ENCODE measurements at places on chromosomes 13 and 19.

DNA sequence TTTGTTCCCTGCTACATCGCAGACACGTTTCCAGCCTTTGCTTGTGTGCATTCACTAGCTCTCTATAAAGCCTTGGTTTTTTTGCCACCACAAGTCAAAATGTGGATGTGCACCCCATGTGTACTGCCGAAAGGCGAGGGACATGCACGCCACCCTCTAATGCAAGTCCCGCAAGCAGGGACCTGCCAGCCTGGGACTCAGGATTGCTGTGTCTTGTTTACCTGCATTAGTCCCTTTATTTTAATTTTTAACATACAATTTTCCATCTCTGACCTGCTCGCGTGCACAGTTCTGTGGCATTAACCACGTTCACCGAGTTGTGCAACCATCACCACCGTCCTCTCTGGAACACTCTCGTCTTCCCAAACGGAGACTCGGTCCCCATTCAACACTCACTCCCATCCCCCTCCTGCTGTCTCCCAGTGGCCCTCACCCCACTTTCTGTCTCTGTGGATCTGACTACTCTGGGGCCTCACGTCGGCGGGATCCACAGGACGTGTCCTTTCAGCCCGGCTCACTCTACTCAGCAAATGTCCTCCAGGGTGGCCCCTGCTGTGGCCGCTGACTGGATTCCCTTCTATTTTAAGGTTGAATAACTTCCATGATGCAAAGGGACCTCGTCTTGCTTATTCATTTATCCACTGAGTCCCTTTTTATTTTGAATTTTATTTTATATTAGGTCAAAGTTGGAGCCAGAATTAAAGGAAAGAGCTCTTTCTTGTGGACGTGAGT, 58.4 kb downstream of the RASA3 start:
- no peak for DNase-seq

- no peak for DNase-seq
Measured at GRCh38 chr19:656751-657559, 6.1 kb downstream of the RNF126 start.

DNA sequence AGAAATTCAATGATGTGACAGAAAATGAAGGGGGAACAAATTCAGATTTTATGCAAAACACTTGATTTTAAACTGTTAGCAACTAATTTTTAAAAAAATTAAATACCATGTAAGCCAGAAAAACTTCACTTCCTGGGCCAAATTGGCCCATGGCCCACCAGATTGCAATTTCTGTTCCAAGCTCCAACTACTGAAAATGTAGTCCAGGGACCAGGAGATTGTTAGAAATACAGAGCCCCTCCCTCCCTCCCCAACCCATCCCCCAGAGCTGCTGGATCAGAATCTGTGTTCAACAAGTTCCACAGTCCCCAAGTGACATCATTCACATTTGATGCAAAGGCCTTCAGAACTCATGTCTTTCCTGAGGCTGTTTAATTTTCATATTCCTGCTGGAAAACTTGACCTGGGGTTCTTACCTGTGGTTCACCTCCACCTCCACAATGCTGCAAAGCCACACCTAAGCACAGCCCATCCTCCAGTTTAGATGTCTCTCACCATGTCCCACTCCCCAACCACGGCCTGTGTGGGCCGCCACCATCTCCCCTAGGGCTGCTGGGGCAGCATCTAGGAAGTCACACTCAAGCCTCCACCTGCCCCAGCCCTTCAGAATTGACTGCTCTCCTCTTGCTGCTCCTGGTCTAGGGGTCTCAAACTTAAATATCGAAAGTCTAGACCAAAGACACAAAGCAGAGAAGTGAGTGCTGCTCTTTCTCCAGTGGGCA, 482.0 kb downstream of the UQCRFS1 start:
- no peak for DNase-seq

DNA sequence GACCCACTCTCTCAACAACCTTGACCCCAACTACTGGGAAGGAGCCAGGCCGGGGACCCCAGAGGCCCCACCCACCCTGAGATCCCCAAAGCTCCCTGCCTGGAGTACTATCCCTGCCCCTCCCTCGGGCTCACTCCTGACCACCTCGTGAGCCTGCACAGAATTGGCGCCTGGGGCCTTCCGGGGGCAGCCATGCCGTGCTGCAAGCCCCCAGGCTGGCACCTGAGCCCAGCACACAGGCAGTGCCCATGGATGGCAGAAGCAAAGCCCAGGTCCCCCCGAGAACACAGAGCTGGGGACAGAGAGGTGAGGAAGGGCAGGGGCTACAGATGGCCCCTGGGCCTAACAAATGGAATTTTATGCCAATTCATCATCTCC, 13.9 kb downstream of the LSM4 start:
- DNase-seq: no peak

GRCh38 chr19:48683349-48683748, 10.5 kb upstream of the NTN5 start:
- DNase-seq: peak; percentile 75

DNA sequence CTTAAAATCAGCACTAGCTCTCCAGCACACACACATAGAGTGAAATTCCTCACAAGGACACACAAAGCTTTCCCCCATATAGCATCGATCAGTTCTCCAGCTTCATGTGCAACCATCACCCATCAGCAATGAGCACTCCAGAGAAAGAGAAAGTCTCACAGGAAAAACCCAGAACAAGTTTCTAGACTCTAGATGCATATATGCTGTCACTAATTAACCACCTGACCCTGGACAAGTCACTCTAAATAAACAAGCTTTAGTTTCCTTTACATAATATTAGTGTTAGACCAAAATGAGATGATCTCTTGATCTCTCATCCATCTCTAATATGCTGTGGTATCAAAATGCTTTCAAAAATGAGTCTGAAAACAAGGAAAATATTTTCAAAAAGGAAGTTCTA, 81.2 kb downstream of the TBC1D4 start:
- no peak for DNase-seq

DNA sequence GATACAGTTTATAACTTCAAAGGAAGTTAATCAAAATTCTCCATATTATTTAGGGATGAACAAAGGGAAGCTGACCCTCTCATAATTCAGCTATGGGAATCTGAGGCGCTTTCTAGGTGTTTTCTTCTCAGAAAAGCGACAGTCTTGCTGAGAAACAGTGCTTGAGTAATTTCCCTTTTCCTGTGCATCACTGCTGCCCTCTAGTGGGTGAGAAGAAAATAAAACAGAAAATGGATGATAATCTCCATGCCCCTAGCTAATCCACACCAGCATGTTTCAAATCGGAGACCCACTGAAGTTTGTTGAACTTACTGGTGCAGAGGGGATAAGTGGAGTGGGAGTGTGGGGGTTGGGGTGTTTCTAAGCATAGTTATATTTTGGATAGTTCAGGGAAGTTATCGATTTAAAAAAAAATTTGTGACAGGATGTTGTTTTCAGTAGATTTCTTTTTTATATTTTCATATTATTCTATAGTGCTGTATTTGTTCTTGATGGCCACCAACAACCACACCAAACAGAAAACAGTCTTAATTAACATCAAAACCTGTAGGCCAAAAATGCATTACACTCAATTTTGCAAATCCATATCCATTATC, 21.4 kb downstream of the LCP1 start:
- DNase-seq: peak; percentile 89

DNA sequence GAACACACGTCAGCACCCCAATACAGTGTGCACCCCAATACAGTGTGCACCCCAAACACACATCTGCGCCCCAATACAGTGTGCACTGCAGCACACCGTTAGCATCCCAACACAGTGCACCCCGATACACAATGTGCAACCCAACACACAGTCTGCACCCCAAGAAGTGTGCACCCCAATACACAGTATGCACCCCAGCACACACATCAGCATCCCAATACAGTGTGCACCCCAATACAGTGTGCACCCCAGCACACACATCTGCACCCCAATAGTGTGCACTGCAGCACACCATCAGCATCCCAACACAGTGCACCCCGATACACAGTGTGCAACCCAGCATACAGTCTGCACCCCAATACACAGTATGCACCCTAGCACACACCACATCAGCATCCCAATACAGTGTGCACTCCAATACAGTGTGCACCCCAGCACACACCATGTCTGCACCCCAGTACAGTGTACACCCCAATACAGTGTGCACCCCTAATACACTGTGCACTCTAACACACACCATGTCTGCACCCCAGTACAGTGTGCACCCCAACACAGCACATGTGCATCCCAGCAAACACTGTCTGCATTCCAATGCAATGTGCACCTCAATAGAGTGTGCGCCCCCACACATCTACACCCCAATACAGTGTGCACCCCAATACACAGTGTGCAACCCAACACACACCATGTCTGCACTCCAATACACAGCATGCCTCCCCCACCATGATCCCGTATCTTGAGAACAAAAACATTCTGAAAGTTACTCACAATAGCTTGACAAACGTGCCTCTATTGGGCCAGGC, 855 bp upstream of the CARS2 start:
- DNase-seq: no peak

DNA sequence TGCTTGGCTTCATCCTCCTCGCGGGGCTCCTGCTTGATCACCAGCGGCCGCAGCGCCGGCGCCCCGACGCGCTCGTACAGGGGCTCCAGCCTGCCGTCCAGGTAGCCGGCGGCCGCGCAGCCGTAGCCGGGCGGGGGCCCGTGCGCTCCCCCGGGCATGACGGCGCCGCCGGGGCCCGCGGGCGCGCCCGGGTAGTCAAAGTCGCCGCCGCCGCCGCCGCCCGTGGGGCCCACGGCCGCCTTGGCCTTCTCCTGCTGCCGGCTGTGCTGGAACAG, 497 bp downstream of the CEBPA start:
- no peak for DNase-seq

DNA sequence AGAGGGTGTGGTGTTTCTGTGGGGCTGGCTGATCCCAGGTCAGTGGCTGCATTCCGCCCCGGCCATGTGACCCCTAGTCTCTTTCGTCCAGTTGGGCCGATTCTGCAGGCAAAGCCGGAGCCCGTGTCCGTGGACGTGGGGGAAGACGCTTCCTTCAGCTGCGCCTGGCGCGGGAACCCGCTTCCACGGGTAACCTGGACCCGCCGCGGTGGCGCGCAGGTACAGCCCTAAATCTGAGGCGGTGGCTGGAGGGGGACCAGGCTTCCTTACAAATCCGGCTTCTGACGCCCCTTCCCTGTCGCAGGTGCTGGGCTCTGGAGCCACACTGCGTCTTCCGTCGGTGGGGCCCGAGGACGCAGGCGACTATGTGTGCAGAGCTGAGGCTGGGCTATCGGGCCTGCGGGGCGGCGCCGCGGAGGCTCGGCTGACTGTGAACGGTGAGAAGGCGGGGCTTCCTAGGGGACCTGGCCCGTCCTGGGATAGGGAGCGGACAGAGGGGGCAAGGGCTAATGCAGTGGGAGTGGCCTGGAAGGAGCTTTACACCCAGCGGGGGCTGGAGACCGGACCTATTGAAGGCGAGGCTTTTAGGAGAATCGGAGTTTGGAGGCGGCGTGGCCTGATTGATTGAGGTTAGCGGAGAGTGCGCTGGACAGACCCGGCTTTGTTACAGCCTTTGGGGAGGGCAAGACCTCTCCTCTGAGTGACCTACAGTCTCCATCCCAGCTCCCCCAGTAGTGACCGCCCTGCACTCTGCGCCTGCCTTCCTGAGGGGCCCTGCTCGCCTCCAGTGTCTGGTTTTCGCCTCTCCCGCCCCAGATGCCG, 4.3 kb downstream of the KIRREL2 start:
- no peak for DNase-seq

GRCh38 chr13:27339299-27339698, 68.7 kb downstream of the RASL11A start:
- DNase-seq: peak; percentile 77

DNA sequence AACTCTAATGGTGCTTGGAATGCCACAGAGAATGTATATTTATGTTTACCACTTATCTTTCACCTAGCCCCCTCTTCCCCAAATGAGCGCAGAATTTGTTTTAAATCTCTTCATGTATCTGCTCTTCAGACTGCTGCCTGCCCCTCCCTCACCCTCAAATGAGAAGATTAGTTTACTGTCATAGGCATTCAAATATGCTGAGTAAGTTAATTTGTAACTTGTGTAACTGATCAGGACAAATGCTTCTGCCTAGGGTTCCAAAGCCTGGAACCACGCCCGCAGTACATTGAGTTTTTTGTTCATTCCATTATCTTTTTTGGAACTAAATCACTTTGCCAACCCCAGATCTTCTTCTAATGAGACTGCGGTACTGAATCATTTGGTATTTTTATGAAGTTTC, 74.5 kb downstream of the ATP8A2 start:
- no peak for DNase-seq

DNA sequence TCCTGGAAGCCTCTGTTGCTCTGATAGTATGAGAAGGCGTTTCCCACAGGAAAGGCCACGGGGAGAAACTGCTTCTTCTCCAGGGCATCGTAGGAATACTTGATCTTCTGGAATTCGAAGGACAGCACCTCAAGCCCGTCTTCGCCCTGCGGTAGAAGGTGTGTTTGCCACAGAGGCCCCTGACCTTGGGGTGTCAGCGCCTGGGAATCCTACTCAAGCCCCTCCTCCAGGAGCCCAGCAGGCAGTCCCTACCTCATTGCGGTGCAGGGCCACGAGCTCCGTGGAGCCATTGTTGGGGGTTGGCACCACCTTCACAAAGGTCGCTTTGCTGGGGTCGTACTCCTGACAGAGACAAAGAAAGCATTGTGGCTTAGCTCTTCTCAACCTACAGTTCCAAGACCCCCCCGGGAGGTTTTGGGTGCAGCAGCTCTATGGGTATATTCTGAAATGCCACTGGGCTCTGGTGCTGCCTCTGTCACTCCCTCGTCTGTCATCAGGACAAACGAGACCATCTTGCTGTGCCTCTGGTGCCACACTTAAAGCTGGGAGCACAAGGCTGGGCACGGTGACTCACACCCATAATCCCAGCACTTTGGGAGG, 3.7 kb downstream of the ATP13A1 start:
- no peak for DNase-seq

GRCh38 chr19:51676566-51677083, 16.5 kb upstream of the SPACA6 start:
- DNase-seq: peak; percentile 61

DNA sequence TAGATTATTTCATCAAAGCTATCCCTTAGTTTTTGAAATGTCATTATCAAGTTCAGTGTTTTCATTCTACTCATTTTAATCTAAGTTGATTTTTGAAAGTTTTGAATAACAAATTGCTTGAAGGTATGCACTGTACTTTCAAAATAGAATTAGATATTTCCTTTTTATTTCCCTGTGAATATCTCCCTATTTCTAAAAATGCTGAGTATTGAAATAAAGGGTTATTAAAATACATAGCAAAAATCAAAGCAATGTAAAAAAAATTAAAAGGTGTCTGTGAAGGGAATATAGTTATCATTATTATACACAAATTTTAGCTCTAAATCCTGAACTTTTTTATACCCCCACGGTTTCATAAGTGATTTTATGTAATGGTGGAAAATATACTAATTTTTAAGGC, 967.8 kb downstream of the PCDH9 start:
- no peak for DNase-seq

DNA sequence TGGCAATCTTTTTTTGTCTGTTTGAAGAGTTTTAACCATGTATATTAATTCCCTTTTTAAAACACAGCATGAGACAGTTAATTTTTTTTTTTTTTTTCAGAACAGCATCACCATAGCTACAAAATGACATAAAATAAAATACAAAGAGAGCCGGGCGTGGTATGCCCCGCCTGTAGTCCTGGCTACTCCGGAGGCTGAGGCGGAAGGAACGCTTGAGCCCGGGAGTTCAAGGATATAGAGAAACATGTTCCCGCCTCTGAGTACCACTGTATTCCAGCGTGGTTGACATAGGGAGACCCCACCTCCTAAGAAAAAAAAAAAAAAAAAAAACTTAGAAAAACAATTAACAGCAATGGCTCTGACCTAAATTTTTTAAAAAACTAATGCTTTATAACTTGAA, 10.0 kb upstream of the INSR start:
- DNase-seq: no peak

- DNase-seq: no peak
Measured at GRCh38 chr19:35056513-35057063, 15.1 kb downstream of the HPN start.

- no peak for DNase-seq
Measured at GRCh38 chr19:17540174-17540573, 15.3 kb upstream of the COLGALT1 start.
